ENCODE measurements at places on chromosomes 4 and X. TPM values are rescaled to one million over a fixed set of nuclear protein-coding genes. Genes with fewer than 3 reads are reported as not detected.

DNA sequence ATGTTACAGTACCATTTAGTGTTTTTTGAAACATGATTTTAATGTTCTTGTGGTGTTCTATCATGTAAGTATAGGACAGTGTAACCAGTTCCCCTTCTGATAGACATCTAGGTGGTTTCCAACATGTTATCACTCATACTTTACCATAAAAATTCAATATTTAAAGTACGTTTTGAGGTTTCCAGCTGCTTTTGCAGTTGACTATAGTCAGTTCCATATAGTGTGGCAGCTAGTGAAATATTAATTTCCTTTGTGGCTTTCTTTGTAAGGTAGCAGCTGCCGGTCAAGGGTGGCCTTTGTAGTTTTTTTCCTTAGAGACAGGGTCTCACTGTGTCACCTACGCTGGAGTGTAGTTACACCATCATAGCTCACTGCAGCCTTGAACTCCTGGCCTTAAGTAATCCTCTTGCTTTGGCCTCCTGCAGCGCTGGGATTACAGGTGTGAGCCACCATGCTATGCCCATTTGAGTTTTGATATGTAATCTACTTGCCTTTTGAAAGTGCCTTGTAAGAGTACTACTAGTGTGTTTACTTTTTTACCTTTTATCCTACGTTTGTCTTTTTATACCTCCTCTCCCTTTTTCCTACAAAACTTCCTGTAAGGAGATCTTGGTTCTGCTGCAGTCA, 63.0 kb downstream of the ARHGAP10 start:
- H3K27me3 ChIP-seq, result no peaks in the 10 kb centered on the region
- H3K4me1 ChIP-seq, result peaks cover 8% of the 10 kb centered on the region
- no peak overlapping the region for H3K4me3 ChIP-seq
- no peak overlapping the region for H3K27ac ChIP-seq

GRCh38 chrX:68867458-68868112, 38.8 kb downstream of the EFNB1 start:
- no peak for DNase-seq
- H3K27me3 ChIP-seq, result peaks cover 37% of the 10 kb centered on the region
- no peaks in the 10 kb centered on the region for H3K4me1 ChIP-seq
- H3K27ac ChIP-seq, result no peak overlapping the region
- no peak overlapping the region for H3K4me3 ChIP-seq

- H3K4me3 ChIP-seq, result no peak overlapping the region
- no peaks in the 10 kb centered on the region for H3K36me3 ChIP-seq
- H3K27me3 ChIP-seq, result no peaks in the 10 kb centered on the region
These were observed 614.0 kb upstream of the BOD1L1 start for GRCh38 chr4:14241574-14241973.

- H3K27me3 ChIP-seq, result no peaks in the 10 kb centered on the region
- no peak overlapping the region for H3K27ac ChIP-seq
- peaks cover 15% of the 10 kb centered on the region for H3K4me1 ChIP-seq
These were observed 20.0 kb upstream of the CAMK2D start for GRCh38 chr4:113781439-113782040.

Gene MTM1
- total RNA-seq, result 11.8 TPM

- peaks cover 13% of the 10 kb centered on the region for H3K4me1 ChIP-seq
- no peaks in the 10 kb centered on the region for H3K36me3 ChIP-seq
- H3K27me3 ChIP-seq, result no peaks in the 10 kb centered on the region
- no peak for DNase-seq
These were observed 38.0 kb upstream of the PDK3 start for GRCh38 chrX:24426921-24427746.

Gene LONRF3
- total RNA-seq, result 0.36 TPM

GRCh38 chrX:149470955-149471354, 34.2 kb downstream of the IDS start:
- no peaks in the 10 kb centered on the region for H3K36me3 ChIP-seq
- H3K27me3 ChIP-seq, result no peaks in the 10 kb centered on the region
- H3K4me3 ChIP-seq, result peak overlapping the region; percentile 25
- peak; percentile 85 for DNase-seq

Gene MAGEA2B
- total RNA-seq, result not detected

GRCh38 chr4:19026281-19026680, 1004.7 kb upstream of the LCORL start:
- H3K27me3 ChIP-seq, result no peaks in the 10 kb centered on the region
- DNase-seq, result no peak
- H3K27ac ChIP-seq, result no peak overlapping the region
- H3K36me3 ChIP-seq, result no peaks in the 10 kb centered on the region
- H3K4me1 ChIP-seq, result no peaks in the 10 kb centered on the region
- H3K4me3 ChIP-seq, result no peak overlapping the region

Gene SYNPO2
- total RNA-seq, result 20.9 TPM

- H3K4me3 ChIP-seq, result no peak overlapping the region
- no peak for DNase-seq
- H3K4me1 ChIP-seq, result no peaks in the 10 kb centered on the region
- no peaks in the 10 kb centered on the region for H3K36me3 ChIP-seq
These were observed 302.6 kb upstream of the DIAPH2 start for GRCh38 chrX:96382018-96382417.

Gene RADX
- total RNA-seq, result 1.4 TPM

DNA sequence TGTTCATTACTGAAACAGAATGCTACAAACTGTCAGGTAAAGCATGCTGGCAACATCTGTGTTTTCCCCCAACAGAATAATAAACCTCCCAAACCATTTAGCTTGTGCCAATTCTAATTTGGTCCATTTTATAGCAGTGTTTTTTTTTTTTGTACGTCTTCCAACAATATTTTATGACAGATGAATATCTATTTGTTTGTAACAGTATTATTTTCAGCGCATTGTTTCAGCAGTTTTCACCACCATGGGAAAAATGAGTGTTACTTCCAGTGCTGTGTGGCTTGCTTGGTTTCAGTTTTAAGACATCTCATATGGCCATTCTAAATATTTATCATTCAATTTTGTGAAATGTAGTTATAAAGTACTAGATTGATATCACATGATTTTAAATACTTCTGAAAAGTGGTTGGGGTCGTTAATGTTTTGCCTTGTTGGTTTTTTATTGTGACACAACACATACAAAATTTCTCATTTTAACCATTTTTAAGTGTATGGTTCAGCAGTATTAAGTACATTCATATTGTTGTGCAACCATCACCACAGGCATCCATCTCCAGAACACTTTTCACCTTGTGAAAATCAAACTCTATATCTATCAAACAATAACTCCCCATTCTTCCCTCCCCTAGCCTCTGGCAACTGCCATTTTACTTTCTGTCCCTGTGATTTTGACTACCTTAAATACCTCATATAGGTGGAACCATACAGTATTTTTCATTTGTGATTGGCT, 25.6 kb upstream of the TBC1D19 start:
- peaks cover 27% of the 10 kb centered on the region for H3K4me1 ChIP-seq
- H3K27ac ChIP-seq, result peak overlapping the region; percentile 93
- H3K27me3 ChIP-seq, result no peaks in the 10 kb centered on the region
- no peak overlapping the region for H3K4me3 ChIP-seq
- H3K36me3 ChIP-seq, result no peaks in the 10 kb centered on the region
- DNase-seq, result no peak

Gene FTSJ1
- 67.3 TPM for total RNA-seq

- H3K4me1 ChIP-seq, result peaks cover 20% of the 10 kb centered on the region
- H3K36me3 ChIP-seq, result no peaks in the 10 kb centered on the region
- H3K27me3 ChIP-seq, result no peaks in the 10 kb centered on the region
- no peak overlapping the region for H3K4me3 ChIP-seq
These were observed 15.7 kb downstream of the FHL1 start for GRCh38 chrX:136162827-136163570.

- no peak overlapping the region for H3K4me3 ChIP-seq
- DNase-seq, result no peak
- no peaks in the 10 kb centered on the region for H3K27me3 ChIP-seq
- no peak overlapping the region for H3K27ac ChIP-seq
- H3K4me1 ChIP-seq, result peaks cover 4% of the 10 kb centered on the region
These were observed 63.8 kb downstream of the PRDM5 start for GRCh38 chr4:120858776-120859175.
